ENCODE measurements at places on chromosomes 4 and X. TPM values are rescaled to one million over a fixed set of nuclear protein-coding genes. Genes with fewer than 3 reads are reported as not detected.

TBC1D19 gene
- 95.6 TPM for total RNA-seq

MAD2L1 gene
- total RNA-seq: 39.3 TPM

CNGA1 gene
- not detected for total RNA-seq

SPIN2A gene
- total RNA-seq: 0.37 TPM

ARL9 gene
- under 0.01 TPM for total RNA-seq

COX7B2 gene
- total RNA-seq: not detected

GPR82 gene
- total RNA-seq: not detected

ETNPPL gene
- not detected for total RNA-seq

SSX1 gene
- total RNA-seq: not detected

SHROOM2 gene
- total RNA-seq: 0.75 TPM

BEND4 gene
- 0.12 TPM for total RNA-seq

C1QTNF7 gene
- total RNA-seq: 0.12 TPM

SPANXN1 gene
- total RNA-seq: not detected

NUP62CL gene
- 0.11 TPM for total RNA-seq

TLR2 gene
- 0.44 TPM for total RNA-seq

TSC22D3 gene
- 41.5 TPM for total RNA-seq

GPR50 gene
- not detected for total RNA-seq

GSTCD gene
- total RNA-seq: 31.0 TPM

AMTN gene
- total RNA-seq: not detected

PCDH11X gene
- total RNA-seq: not detected

GAGE12D gene
- not detected for total RNA-seq

PRSS12 gene
- 21.4 TPM for total RNA-seq

ADAD1 gene
- not detected for total RNA-seq

NCAPG gene
- 22.2 TPM for total RNA-seq

F9 gene
- not detected for total RNA-seq

BEX5 gene
- total RNA-seq: 0.33 TPM

GC gene
- total RNA-seq: not detected

MAOB gene
- 0.37 TPM for total RNA-seq
